AG09309 (cell line): ENCODE measurements at places on chromosomes 12 and 14.
A peak's percentile ranks its signal among the peaks of the same experiment; 100 is the strongest.

GRCh38 chr12:90299121-90299520 lies 590.5 kb upstream of the ATP2B1 start:
- no peak for DNase-seq

- no peak for DNase-seq
Measured at GRCh38 chr12:102388469-102388868, 91.9 kb downstream of the IGF1 start.

- DNase-seq, result no peak
Measured at GRCh38 chr14:76848879-76849278, 22.7 kb downstream of the LRRC74A start.

DNA sequence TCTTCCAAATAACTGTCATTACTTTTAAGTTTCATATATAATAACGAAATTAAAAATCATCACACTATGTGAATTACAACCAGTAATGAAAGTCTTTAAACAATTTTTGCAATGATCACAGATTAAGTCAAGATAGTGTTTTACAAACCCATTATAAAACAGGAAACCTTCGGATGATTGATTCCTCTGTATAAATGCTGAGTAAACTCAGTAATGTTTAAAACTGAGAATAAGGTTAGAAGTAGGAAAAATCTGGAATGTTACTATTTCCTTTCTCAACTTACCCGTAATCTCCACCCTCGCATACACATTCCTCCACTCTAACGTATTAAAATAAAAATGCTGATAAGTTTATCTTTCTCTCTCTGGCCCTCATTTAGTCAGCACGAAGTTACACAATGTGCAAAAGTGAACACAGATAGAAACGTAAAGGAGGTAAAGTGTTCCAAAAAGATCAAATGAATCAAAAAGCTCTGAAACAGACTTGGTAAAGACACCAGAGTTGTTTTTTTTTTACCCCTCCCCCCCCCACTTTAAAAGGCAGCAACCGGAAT lies 1.6 kb downstream of the ZFC3H1 start:
- DNase-seq, result no peak

DNA sequence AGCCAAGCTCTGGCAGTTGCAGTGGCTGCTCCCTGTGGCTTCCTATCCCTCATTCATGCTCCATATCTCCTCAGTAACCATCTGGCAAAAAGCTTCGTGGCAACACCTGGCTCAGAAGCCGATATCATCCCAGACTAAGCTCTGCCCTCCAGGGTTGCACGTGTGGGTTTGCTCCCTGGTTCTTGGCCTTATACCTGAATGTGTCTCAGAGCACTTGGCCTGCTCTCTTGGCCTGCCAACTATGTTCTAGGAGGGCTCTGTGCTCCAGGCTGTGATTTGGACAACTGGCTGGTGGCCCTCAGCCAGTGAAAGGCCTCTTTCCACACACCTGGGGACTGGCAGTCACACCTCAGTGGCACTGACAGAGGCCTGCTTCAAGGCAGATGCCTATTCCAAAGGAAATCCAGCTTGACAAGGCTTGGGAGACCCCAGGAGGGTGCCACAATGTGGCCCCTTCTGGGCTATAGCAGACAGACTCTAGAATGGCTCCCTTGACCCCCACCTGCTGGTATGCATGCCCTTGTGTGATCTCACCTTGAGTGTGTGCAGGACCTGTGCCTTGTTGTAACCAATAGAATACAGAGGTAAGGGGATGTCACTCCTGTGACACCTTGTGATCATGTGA lies 10.5 kb downstream of the PLD4 start:
- DNase-seq, result no peak

DNA sequence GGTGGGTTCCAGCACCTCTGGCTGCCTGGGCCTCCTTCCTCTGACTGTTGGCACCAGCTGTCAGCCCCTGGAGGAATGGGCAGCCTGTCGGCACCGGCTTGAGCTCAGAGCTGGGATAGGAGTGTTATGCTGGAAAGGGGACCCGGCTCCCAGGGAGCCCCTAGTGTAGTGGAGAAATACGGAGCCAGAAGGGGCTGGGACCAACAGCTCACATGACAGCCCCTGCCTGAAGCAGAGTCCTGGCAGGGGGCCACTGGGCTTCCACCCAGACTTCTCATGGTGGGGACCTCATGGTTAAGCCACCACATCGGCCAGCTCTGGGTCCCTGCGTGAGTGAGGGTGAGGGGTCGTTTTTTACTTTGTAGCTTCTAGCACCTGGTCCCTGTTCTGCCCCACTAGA lies 174.5 kb downstream of the TSPAN9 start:
- DNase-seq, result no peak

- DNase-seq, result no peak
Measured at GRCh38 chr14:78933948-78934524, 763.9 kb downstream of the NRXN3 start.

GRCh38 chr14:51331486-51332367 lies 91.7 kb downstream of the TMX1 start:
- DNase-seq, result no peak

GRCh38 chr12:26771861-26772260 lies 61.1 kb downstream of the ITPR2 start:
- no peak for DNase-seq

GRCh38 chr14:31212893-31213292 lies 5.3 kb upstream of the HECTD1 start:
- no peak for DNase-seq

DNA sequence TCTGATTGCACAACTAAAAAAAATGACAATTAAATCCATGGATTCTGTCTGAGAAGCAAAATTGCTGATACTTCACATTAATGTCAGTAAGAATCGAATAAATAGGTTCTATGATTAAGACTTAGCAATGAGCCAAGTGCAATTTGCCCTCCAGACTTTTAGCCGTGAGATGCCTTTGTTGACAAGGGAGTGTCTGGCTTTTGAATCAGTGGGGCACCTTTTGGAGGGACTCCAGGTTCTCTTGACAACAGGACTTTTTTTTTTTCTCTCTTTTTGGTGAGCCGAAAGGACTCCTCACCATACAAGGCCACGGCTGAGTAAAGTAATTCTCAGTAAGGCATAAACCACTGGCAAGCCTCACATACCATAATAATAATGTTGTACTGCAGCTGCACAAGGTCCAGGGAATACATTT lies 4.7 kb upstream of the MDM1 start:
- no peak for DNase-seq

DNA sequence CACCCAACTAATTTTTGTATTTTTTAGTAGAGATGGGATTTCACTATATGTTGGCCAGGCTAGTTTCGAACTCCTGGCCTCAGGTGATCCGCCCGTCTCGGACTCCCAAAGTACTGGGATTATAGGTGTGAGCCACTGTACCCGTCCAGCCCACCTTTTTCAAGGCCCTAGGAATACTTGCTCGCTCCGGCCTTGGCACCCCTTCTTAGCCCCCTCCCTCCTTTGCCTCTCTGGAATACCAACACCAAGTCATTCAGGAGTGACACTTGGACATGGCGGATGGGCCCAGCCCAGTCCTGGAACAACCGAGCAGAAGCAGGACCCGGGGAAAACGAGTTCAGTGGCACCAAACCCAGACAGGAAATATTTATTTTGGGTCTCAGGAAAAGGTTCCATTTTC lies 29.1 kb downstream of the PLEKHG3 start:
- no peak for DNase-seq

GRCh38 chr14:65469903-65470302 lies 57.4 kb downstream of the FUT8 start:
- no peak for DNase-seq

- DNase-seq, result no peak
Measured at GRCh38 chr14:72535485-72535884, 358.4 kb downstream of the DPF3 start.

DNA sequence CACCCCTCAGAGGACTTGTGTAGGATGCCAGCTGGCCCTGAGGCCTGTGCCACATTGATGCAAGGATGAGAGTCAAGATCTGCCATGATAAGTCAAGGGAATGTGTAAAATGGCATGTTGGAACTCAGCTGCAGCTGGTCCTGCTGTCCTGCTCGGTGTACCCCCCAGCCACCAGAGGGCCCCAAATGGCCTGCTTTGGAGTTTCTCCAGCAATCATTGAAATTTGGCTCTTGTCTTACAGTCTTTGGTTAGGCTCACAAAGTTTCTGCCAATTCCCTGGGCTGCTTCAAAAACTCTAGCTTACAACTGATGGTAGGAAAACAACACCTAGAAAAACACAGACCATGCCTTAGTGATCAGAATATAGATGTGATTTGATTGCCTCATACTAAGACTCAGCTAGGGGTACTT lies 76.8 kb downstream of the HSD17B6 start:
- DNase-seq, result no peak

DNA sequence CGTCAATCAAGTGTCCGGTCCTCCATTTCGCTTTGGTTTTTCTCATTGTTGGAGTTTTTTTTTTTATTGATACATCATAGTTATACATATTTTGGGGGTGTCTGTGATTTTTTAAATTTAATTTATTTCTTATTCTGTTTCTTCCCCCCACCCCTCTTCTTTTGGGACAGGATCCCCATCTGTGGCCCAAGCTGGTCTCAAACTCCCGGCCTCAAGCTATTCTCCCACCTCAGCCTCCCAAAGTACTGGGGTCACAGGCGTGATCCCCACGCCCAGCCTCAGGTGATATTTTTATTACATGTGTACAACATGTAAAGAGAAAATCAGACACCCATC lies 51.3 kb upstream of the ZFP36L1 start:
- no peak for DNase-seq

DNA sequence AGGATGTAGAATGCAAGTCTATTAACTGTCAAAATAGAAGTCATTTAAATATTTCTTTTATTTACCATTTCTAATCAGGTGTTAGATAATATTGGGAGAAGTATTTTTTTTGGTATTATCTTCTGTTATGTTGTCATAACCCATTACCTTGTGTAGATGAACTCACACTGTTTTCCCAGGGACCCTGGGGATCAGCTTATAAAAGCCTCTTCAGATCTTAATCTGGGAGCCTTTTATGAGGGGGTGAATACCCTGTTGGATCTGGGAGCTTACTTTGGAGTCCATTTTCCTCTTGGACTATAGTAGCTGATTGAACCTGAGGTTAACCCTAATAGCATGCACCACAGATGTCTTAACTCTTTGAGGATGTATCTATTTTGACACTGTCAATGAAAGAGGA lies 176.3 kb upstream of the ATP2B1 start:
- DNase-seq, result no peak

- DNase-seq, result no peak
Measured at GRCh38 chr12:69115099-69115498, 124.3 kb upstream of the CPSF6 start.

GRCh38 chr12:25497021-25497420 lies 56.1 kb downstream of the LMNTD1 start:
- no peak for DNase-seq

GRCh38 chr14:39423793-39424192 lies 8.4 kb downstream of the FBXO33 start:
- no peak for DNase-seq

GRCh38 chr14:54797556-54797955 lies 105.1 kb downstream of the GCH1 start:
- no peak for DNase-seq

- DNase-seq, result no peak
Measured at GRCh38 chr12:113184098-113184899, 979 bp downstream of the DDX54 start.

DNA sequence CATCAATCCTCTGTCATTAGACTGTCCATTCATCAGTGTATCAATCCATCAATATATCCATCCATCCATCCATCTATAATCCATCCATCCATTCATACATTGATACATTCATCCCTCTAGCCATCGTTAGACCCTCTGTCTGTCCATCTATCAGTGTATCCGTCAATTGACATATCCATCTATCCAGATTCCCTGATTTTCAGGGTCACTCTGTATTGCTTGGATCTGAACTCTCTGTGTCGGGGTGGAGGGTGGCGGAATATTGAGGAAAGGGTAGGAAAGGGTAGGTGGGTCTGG lies 17.1 kb downstream of the SDSL start:
- DNase-seq, result no peak

DNA sequence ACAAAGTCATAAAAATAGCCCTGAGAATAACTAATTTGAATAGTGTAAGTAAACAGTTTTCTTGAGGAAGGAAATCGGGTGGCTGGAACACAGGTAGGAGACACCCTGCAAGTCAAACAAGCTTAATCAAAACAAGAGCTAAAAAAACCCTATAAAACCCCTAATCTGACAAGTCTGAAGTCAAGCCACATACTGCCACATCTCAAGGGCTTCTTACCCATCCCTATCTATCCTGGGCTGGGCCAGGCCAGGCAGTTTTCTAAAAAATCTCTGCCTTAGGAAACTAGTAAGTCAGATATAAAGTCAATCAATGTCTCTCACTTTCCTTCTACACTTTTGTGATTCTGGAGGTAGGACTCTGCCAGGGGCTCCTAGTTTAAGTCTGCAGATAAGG lies 15.3 kb downstream of the UBE2N start:
- DNase-seq, result no peak

DNA sequence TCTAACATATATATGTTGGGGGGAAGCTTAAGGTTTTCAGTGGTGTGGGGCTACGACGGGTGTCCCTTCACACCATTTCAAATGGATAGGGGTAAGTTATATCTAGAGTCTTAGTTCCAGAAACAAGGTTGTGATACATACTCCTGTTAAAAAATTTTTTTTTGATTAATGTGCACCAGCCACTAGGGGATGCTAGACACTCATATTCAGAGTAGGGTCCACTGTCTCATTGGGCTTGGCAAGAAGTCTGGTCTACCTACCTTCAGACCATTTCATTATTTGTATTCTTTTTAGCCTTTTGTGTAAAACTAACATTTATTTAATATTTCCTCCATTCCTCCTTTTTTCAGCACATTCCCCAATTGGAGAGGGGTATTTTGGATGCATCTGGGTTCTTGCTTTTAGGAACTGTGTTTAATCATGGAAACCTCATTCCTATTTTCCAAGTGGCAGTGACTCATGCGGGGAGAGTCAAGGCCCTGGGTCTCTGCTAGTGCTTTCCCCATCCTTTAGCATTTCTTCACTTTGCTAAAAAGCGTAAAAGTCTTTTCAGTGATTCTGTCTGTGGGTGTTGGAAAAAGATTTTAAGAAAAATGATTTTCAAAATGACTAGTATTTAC lies 33.4 kb downstream of the ANO4 start:
- peak; percentile 14 for DNase-seq

DNA sequence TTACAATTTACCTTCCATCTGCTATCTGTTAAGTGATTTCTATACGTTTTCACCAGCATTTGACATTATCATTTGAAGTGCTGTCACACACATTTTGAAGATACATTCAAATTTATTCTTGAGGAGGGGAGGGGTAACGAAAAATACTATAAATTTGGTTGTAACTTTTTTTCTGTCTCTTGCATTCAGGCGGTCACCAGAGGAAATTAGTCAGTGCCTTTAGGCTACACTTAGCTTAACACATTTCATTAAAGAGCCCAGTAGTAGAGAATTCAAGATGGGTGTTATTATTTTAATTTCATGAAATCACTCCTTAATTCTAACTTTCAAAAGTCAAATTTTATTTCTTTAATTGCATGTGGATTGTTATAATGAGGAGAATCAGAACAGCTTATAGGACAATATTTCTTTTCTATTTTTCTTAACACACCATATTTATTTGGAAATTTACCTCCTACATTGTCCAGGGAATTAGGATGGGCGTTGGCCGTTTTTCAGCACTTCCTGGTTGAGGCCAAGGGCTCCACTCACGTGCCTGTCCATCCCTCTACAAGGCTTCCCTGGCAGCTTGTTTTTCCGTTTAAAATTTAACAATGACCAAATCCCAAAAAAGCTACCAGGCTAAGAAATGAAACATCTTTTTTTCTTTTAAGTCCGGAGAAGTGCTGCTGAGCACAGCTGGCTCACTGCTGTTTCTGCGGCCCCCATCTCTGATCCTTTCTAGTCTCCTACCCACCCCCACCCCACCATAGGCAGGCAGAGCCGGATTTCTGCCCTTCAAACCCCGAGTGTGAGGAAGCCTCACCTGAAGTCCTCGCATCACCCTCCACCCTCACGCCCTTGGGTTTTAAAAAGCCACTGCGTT lies 1.1 kb upstream of the FAR2 start:
- DNase-seq, result no peak
